ENCODE measurements at places on chromosomes 16 and 17.

GRCh38 chr17:50352693-50353599 lies 7.0 kb downstream of the XYLT2 start:
- DNase-seq: no peak

GRCh38 chr16:54362591-54363206 lies 76.1 kb upstream of the IRX3 start:
- DNase-seq: no peak

DNA sequence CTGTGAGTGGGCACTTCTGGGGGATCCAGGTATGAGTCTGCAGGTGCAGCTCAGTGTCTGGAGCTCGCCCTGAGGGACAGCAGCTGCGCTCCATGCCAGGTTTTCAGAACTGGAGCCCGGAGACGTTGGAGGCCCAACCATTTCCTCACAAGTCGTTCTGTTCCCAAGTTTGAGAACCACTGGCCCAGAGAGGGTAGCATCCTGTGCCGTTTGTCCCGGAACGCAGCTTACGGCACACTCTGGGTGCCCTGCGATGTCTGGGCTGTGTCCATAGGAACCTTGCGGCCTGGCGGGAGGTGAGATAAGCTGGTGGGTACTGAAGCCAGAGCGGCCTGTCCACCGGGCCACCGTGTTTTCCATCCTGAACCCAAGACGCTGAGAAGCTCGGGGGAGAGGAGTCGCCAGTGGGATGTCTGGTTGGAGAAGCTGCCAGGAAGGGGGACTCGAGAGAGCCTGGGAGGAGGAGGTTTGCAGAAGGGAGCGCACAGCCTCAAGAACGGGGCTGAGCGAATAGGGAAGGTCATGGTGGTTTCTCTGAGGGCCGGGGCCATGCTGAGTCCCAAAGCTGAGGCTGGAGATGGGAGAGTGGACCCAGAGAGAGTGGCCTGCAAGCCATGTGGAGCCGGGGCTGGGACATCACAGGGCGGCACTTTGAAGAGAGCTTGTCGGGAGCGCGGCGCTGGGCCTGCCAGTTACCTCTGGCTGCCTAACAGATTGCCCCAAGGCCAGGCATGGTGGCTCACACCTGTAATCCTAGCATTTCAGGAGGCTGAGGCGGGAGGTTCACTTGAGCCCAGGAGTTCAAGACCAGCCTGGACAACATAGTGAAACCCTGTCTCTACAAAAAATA lies 211.0 kb upstream of the GSE1 start:
- no peak for DNase-seq

- DNase-seq: no peak
Measured at GRCh38 chr16:54517181-54517580, 230.6 kb upstream of the IRX3 start.

- DNase-seq: no peak
Measured at GRCh38 chr16:59397638-59398037, 663.5 kb upstream of the GOT2 start.

- no peak for DNase-seq
Measured at GRCh38 chr17:82486231-82487094, 27.9 kb downstream of the NARF start.

GRCh38 chr16:4358831-4359561 lies 7.9 kb upstream of the PAM16 start:
- no peak for DNase-seq

GRCh38 chr16:88467541-88467944 lies 14.5 kb downstream of the ZFPM1 start:
- no peak for DNase-seq

DNA sequence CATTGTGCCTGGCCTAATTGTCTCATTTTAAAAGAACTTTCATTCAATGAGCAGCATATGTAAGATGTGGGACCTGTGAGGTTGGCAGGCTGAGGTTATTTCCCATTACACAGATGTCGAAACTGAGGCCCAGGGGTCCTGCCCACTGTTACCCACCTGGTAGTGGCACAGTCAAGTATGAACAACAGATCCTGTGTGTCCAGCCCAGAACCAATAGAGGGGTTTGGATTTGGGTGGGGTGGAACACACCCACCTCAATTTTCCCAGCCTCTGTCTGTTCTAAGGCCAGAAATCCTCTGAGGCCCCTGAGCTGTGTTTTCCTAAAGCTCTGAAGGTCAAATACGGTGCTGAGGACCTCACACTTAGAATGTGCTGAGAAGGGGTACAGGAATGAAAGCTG lies 179.5 kb downstream of the XYLT1 start:
- DNase-seq: no peak

DNA sequence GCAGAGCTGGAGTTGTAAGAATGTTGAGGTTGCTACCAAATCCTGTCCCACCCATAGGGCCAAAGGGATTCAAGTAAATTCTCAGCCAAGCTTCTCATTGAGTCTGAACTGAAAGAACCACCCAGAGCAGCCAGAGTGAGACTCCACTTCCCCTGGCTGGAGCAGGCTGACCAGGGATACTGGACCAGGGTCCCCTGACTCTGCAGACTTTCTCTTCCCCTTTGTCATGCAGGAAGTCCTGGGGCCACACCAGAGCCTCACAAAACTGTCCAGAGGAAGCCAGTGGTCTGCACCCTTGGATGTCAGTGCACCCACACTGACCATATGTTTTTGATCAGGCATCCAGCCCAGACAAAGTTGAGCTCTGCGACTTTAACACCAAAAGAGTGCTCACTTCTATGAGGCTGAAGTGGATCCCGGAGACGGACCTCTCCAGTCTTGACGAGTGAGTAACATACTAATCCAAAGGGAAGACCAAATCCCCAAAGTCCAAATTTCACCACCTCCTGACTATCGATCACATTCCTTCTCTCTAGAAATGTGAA lies 4.1 kb downstream of the NXN start:
- no peak for DNase-seq

GRCh38 chr17:80559825-80560251 lies 15.2 kb downstream of the RPTOR start:
- no peak for DNase-seq

GRCh38 chr17:14794961-14795360 lies 470.2 kb downstream of the PMP22 start:
- no peak for DNase-seq

DNA sequence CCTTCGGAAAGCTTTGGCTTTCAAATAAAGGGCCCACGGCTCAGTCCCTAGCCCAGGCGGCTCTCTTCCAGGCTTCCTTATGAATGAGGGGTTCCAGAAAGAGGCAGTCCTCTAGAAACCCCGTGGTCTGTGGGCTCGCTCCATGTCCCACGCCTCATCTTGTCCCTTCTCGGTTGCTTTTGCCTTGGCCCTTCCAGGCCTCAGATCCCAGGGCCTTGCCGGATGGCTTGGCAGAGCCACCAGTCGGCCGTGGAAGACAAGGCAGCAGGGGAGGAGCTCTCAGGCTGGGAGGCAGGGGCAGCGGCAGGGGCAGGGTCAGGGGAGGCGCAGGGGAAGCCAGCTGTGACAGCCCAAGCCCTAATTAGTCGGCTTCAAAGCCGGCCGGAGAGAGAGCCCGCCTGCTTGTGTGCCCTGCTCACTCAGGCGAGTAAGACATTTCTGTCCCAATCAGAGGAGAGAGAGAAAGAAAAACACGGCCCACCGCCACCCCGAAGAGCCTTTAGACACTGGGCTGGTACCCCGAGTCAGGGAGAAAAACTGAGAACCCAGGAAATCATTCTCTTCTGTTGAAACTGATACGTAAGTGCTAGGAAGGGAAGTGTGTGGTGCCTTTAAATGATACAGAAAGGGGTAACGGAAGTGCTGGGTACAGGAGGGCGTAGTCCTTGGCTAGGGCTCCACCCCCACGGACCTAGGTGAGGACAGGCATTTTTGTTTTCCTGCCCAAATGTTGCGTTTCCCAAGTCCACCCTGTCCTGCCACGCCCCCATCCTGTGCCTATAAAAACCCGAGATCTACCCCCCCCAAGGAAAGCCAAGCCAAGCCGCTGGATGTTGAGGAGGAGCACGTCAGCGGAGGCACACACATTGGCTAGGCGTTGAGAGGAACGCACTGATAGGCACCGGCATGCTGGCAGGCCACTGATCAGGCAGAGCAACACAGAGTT lies 27.8 kb upstream of the MEIOC start:
- DNase-seq: no peak

- no peak for DNase-seq
Measured at GRCh38 chr17:32261417-32261736, 4.3 kb upstream of the RHBDL3 start.

- no peak for DNase-seq
Measured at GRCh38 chr16:56911771-56912571, 20.0 kb upstream of the HERPUD1 start.
